Right ventricle myocardium superior (tissue), 1 donor: ENCODE measurements at places on chromosomes 5 and 9. TPM values are rescaled to one million over a fixed set of nuclear protein-coding genes. Genes with fewer than 3 reads are reported as not detected.

DNA sequence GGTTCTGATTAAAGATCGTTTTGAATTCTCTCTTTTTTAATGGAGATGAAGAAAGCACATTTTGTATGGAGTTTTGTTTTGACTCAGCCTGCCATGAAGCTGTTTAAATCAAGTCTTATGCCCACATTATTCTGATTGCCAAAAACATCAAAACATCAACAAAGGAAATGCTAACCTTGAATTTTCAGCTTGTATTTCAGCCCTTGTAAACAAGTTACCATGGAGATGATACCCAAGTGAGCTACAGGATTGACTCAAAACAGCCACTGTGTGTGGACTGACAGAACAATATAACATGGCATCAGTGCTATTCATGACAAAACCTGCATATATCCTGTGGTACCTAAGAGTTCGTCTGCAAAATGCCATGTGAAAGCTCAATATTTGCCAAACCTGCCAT is 1581.0 kb downstream of the MAT2B start:
- no peak for DNase-seq

DNA sequence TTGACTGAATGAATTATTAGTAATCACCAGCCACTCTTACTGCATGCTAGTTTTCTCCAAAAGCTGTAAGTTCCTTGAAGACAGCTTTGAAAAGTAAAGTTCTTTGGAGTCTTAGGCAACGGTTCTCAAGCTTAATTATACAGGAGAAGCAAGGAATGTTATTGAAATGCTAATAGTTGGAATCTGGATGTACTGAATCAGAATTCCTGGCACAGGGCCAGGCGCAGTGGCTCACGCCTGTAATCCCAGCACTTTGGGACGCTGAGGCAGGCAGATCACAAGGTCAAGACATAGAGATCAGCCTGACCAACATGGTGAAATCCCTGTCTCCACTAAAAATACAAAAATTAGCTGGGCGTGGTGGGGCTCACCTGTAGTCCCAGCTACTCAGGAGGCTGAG is 33.4 kb downstream of the GRIA1 start:
- peak; percentile 44 for DNase-seq

DNA sequence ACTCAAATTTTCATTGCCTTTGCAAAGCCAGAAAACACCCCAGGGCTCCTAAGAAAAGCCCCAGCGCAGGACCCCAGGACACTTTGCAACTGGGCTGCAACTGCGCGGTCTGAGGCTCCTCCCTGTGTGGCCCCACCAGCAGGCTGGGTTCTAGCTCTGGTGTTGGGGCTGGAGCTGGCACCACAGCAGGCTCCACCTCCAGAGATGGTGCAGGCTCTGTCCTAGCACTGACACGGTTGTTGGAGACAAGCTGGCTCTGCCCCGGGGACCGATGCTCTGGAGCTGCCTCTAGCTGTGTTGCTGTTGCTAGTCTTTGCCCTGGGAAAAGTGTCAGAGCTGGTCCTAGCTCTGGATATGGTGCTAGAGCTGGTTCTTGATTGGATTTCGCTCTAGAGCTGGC is 13.6 kb downstream of the LCN10 start:
- no peak for DNase-seq

- DNase-seq, result no peak
These were observed 308.2 kb downstream of the ZNF608 start for GRCh38 chr5:124438026-124438902.

DNA sequence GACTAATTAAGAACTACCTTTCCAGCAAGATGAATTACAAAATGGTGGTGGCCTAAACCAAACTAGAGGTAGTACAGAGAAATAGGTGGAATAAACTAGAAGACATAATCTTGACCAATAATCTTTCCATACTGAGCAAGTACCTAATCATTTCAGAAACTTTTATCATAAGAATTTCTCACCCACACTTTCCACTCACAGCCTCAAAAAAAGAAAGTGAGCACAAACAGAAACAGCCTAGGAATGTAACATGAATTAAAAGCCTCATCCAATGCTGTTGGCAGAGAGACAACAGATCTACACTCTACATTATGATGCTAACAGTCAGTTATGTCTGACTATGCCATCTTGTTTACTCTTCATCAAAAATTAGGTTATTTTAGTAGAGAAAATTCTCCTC is 1.3 kb downstream of the RNF38 start:
- DNase-seq, result no peak

GRCh38 chr9:91004992-91005391 is 203.4 kb downstream of the SYK start:
- no peak for DNase-seq

DNA sequence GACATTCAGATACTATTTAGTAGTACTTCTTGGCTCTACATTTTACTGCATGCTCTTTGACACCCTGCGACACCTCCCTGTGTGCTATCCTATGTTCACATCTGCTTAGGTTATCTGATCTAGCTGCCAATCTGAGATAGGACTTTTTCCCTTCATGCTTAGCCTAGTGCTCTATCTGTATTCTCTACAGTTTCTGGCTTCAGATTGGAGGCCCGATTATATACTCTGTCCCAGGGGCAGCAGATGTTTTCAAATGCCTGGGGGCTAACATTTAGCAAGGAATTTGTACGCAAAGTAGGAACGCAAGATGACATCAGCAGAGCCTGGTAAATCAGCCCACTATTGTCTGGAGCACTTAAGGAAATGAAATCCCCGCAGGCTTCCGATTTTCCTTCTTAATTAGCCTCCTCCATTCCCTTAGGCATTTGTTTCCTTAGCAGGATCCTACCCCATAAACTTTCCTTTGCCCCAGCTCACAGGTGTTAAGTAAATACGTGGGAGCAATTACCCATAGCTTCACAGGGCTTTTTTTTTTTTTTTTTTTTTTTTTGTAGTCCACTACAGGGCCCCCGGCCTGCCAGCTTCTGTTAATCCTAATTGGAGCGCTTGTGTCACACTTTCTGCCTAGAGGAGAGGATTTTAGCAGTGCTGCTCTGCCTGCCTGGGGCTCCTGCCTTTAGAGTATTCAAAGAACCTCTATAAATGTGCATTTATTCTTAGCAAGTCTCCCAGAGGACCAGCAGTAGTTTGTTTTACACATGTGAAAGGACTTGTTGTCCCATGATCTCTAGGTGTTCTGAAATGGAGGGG is 61.1 kb upstream of the LPAR1 start:
- DNase-seq, result no peak

GRCh38 chr9:105114964-105115728 is 129.3 kb upstream of the SLC44A1 start:
- DNase-seq, result peak; percentile 53

The AGXT2 gene
- total RNA-seq, result not detected
